ENCODE measurements at places on chromosomes 7 and 10. TPM values are rescaled to one million over a fixed set of nuclear protein-coding genes. Genes with fewer than 3 reads are reported as not detected.

The CPED1 gene
- total RNA-seq, result 10.5 TPM

The KCNMA1 gene
- total RNA-seq, result 3.3 TPM

The TMEM184A gene
- not detected for total RNA-seq

The OR13A1 gene
- total RNA-seq, result not detected

The ENKUR gene
- 0.10 TPM for total RNA-seq

Measured in cardiac ventricle fibroblast (primary cell).